ENCODE measurements at places on chromosomes 1 and 21. TPM values are rescaled to one million over a fixed set of nuclear protein-coding genes. Genes with fewer than 3 reads are reported as not detected.

DNA sequence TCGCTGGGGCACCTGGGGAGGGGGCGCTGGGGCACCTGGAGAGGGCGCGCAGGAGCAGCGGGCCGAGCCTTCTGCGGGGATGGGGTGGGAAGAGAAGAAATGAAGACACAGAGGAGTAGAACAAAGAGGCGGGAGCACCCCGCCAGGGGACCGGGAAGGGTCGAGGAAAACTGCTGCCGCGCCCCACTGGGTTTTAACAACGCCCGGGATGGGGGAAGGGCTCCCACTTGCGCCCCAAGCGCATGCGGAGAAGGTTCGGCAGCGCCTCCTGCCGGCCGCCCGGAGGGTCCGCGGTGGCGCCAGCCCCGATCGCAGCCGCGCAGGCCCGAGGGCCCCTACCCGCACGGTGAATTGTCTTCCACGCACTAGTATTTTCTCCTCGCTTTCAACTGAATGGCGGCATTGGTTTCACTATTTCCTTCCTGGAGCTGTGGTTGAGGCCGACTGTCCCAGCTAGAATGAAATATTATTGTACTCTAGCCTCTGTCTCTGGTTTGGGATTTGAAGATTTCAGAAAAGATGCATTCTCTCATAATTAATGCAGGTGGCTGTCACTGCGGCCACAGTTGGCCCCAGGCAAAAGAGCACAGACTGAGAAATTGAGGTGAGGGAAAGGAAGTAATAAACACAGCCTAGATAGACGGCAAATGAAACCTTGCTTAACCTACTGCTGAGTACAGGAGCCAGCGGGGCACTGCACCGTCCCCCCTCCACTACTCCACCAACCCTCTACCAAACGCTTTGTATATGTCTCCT is 57.3 kb downstream of the MAB21L3 start:
- no peaks in the 10 kb centered on the region for H3K36me3 ChIP-seq
- H3K4me3 ChIP-seq, result peak overlapping the region; percentile 62
- H3K27me3 ChIP-seq, result no peaks in the 10 kb centered on the region
- H3K4me1 ChIP-seq, result peaks cover 34% of the 10 kb centered on the region
- DNase-seq, result peak; percentile 94
- H3K27ac ChIP-seq, result peak overlapping the region; percentile 73

GRCh38 chr1:33025180-33025569 is 11.5 kb downstream of the AK2 start:
- peaks cover 15% of the 10 kb centered on the region for H3K4me1 ChIP-seq
- H3K27ac ChIP-seq, result no peak overlapping the region

DNA sequence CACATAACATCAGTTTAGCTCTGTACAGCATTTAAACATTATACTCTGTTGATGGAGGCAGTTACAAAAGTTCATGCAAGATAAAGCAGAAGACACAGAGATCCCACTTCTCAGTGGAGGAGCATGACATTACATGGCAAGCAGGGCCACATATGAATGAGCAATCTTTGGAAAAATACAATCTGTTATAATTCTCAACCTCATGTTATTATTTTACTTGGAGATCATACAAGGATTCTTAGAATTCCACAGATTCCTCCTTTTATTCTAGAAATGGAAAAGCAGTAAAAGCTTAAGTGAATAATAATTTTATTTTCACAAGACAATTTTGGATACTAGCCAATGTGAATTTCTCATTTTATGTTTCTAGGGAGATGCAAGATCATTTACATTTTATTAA is 66.6 kb downstream of the IFI44 start:
- no peaks in the 10 kb centered on the region for H3K27me3 ChIP-seq
- DNase-seq, result no peak
- no peaks in the 10 kb centered on the region for H3K36me3 ChIP-seq
- peaks cover 3% of the 10 kb centered on the region for H3K4me1 ChIP-seq
- H3K4me3 ChIP-seq, result no peak overlapping the region

- H3K27me3 ChIP-seq, result no peaks in the 10 kb centered on the region
- DNase-seq, result peak; percentile 64
- no peaks in the 10 kb centered on the region for H3K4me1 ChIP-seq
- H3K4me3 ChIP-seq, result no peak overlapping the region
These were observed 47.7 kb downstream of the NOS1AP start for GRCh38 chr1:162117039-162117774.

The ZBTB48 gene
- total RNA-seq, result 17.1 TPM

All from esophagus muscularis mucosa (tissue), 4 donors.